Neural progenitor cell (in vitro differentiated cells): ENCODE measurements at places on chromosomes 1 and 21. TPM values are rescaled to one million over a fixed set of nuclear protein-coding genes. Genes with fewer than 3 reads are reported as not detected.
A peak's percentile ranks its signal among the peaks of the same experiment; 100 is the strongest.

The VHLL gene
- 0.34 TPM in 1 of 2 replicates, not detected in the other for total RNA-seq

GRCh38 chr21:25944672-25945213 lies 210.0 kb downstream of the GABPA start:
- no peak for DNase-seq

- no peak for DNase-seq
Measured at GRCh38 chr1:167109125-167109524, 15.2 kb downstream of the STYXL2 start.

DNA sequence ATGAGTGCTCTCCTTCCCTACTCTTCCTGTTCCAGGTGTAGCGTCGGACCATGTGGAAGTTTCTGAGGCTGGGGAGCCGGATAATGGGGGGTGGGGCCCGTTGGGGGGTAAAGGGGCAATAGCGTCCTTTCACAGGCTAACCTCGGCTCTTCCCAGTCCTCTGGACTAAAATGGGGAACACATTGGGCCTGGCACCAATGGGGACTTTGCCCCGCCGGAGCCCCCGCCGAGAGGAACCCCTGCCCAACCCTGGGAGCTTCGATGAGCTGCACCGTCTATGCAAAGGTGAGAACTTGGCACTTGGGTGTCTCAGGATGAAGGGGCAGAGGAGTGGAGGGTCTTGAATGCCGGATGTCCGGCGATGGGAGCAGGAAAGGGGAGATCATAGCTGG lies 456 bp downstream of the TOMM40L start:
- no peak for DNase-seq

GRCh38 chr1:19066248-19066873 lies 109.9 kb upstream of the IFFO2 start:
- DNase-seq = no peak

The C2CD4D gene
- 0.12 TPM in 1 of 2 replicates, not detected in the other for total RNA-seq

GRCh38 chr1:227068883-227069282 lies 128.8 kb downstream of the COQ8A start:
- no peak for DNase-seq

The TGFB2 gene
- total RNA-seq = 0.37 and 1.9 TPM in 2 replicates

The DIO1 gene
- total RNA-seq = not detected in 2 replicates

The BSND gene
- total RNA-seq = not detected in 2 replicates

The REN gene
- not detected in 2 replicates for total RNA-seq

- DNase-seq = no peak
Measured at GRCh38 chr1:9877962-9878361, 32.1 kb downstream of the CTNNBIP1 start.

- no peak for DNase-seq
Measured at GRCh38 chr1:184888505-184888904, 85.8 kb downstream of the NIBAN1 start.

DNA sequence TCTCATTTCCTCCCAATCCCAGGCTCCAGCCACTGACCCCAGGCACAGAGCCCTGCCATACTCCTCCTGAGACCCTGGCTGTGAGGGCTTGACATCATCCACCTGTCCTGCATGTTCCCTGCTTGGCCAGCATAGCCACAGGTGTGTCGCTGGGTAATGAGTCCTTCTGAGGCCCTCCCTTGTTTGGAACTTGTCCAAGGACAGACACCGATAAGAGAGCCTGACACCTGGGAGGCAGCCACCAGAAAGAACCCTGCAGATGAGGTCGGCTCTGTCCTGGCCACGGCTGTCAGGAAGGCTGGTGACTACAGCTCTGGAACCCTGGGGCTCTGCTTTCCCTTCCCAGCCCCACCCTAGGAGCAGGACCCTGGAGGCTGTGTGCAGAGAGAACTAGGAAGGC lies 34.6 kb downstream of the TMEM63A start:
- no peak for DNase-seq

DNA sequence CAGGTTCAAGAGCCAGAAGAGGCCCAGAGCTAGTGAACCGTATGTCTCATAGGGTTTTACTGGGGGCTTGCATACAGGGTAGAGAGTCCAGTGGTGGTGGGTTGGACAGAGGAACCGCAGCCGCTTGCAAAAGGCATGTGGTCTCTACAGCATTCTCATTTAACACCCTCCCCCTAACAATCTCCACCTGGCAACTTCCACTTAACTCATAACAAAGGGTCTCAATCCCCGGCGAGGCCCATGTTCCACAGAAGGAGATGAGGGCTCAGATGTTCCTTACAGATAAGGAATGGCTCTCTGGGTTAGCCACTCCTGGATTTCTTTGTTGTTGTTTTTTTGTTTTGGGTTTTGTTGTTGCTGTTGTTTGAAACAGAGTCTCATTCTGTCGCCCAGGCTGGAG lies 106.1 kb downstream of the APP start:
- peak; percentile 31 for DNase-seq

- peak; percentile 33 for DNase-seq
Measured at GRCh38 chr21:26280775-26281174, 110.2 kb upstream of the APP start.

DNA sequence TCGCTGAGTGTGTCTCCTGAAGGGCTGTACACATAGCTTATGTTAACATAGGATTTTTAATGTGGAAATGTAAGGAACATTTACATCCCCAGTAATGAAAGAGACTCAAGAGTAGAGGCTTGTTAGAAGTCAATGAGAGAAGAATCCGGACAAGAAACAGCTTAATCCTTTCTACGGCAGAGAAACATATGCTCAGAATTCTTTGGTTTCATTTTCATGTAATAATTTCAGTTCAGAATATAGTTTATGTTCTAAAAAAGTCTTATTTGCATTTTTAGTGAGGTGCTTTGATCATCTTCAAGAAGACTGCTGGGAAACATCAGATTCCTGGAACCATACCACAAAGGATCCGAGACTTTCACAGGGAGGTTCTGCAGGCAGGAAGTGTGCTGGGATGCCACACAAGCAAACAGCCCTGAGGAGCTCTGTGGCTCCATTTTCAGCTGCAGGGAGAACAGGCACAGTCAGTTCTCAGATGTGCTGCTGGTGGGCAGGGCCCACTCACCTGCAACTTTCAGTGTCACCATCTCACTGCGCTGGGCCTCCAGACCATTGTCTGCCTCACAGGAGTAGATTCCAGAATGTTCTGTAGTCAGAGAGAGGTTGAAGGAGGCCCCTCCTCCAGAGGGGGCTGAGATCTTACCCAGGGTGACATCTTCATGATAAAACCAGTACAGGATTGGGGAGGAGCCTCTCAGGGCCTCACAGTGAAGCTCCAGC lies 28.4 kb downstream of the FCRL5 start:
- DNase-seq = no peak

The LCE4A gene
- not detected in 2 replicates for total RNA-seq

DNA sequence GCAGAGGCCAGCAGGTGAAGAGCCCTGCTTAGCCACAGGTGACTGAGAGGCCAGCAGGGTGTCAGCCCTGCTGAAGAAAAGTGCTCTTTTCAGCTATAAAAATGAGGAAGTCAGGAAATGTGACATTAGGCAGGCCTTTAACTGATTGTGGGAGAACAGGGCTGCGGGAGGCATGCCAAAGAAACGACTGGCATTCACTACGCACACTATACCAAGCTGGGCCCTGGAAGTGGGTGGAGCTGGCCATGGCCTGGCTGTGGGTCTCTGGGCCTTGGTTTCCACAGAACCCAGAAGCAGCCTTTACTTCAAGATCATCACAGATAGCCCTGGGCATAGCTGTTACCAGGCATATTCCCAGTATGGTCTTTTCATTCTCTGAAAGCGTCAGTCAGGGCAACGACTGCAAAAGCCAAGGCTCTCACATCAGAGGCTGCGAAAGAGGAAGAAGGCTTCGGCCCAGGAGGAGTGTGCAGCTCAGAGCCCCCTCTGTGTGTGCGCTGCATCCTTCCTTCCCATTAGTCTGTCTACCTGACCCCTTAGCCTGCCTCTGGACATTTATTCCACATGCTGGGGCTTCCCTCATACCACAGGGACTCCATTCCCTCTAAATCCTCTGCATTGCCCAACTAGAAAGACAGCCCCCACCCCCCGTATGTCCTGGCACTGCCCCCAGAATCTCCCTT lies 14.3 kb downstream of the SLC2A1 start:
- no peak for DNase-seq

GRCh38 chr1:234845097-234845660 lies 235.2 kb upstream of the IRF2BP2 start:
- no peak for DNase-seq

GRCh38 chr1:235972311-235972689 lies 92.6 kb downstream of the NID1 start:
- DNase-seq = no peak

The ATXN7L2 gene
- total RNA-seq = 6.5 and 8.5 TPM in 2 replicates

The PBX1 gene
- 75.0 and 91.1 TPM in 2 replicates for total RNA-seq

GRCh38 chr1:10674700-10675609 lies 121.5 kb downstream of the CASZ1 start:
- DNase-seq = no peak

DNA sequence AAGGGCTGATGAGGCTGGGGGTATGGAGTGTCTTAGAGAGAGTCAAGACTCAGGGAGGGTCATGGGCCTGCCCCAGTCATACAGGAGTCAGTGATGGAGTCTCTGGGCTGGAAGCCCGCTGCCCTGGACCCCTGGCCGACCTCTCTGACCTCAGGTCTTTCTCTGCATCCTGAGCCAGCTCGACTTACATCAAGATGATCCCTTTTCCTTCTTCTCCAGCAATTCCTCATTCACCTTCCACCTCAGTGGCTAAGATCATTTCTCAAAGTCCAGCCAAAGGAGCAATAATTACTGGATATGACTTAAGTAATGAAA lies 308.6 kb downstream of the MATN1 start:
- DNase-seq = no peak

The AADACL3 gene
- total RNA-seq = not detected in 2 replicates

The CCDC27 gene
- not detected in 2 replicates for total RNA-seq

DNA sequence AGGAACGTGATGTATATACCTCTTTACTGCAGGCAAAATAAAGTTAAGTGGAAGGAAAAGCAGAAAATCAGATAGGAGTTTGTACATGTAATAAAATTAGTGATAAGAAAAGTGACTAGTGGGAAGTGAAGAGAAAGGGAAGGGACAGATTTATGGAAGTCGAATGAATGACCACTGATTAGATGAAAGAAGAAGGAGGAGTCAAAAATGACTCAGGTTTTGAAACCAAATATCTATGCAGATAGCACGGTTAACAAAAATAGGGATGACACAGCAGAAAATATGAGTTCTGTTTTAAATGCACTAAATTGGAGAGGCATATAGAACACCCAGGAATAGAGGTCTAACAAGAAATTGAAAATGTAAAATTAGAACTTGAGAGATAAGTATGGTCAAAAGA lies 128.0 kb downstream of the HMCN1 start:
- no peak for DNase-seq

The FAM43B gene
- 0.09 TPM in 1 of 2 replicates, not detected in the other for total RNA-seq

DNA sequence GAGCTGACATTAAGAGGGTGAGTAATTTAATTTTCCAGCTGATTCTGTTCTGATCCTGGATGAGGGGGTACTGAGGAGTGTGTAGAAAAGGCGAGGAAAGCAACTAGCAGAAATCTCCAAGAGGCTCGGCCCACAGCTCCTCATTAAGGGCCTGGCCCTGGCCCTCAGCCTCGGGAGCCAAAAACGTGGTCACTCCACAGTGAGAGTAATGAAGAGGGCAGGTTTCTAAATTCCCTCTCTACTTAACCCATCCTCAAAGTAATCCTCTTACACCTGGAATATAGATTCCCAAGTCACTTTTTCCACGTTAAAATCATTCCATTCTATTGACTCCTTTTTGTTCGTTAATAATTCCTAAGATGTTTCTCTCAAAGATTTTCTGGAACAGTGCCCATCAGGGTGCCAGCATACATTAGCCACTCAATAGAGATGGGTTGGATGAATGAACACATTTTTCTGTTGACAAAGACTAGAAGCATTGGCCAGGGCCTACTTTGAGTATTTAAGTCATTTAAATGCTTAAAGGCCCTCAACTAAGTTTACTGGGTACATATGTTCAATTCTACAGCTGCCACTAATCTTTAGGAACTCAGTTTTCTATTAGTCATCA lies 1.1 kb upstream of the COL11A1 start:
- peak; percentile 61 for DNase-seq

GRCh38 chr1:236718328-236718727 lies 32.0 kb downstream of the ACTN2 start:
- no peak for DNase-seq

DNA sequence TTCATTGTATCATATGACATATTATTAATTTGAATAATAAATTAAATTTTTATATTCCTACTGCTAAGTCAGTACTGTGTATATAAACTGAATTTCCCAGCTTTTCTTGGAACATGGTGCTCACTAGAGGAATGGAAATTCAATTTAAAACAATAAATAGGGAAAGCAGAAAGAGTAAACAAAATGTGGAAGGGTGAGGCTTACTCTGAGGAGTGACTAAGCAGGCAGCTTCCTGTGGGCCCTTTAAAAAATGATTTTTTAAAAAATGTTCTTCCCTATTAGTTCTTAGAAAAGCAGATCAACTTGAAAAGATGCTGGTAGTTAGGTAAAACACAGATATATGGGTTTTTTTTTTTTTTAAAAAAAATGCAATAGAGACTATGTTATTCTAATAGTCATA lies 49.5 kb upstream of the S1PR1 start:
- no peak for DNase-seq

GRCh38 chr1:27864264-27864895 lies 8.0 kb upstream of the THEMIS2 start:
- DNase-seq = no peak

DNA sequence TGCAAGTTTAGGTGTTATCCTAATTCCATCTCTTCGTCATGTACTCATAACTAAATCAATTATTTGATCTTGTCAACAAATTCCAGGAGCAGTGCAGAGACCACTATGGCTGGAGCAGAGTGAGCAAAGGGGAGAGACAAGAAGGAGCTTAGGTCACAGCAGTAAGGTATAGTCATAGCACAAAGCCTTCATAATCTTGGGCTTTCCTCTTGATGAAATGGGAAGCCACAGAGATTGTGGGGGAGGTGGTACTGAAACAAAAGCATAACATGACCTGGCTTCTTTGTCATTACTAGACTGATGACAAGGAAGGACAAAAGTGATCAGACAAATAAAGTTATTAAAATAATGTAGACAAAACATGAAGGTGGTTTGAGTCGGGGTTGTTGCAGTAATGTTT lies 60.1 kb upstream of the PTGS2 start:
- no peak for DNase-seq
